ENCODE measurements at places on chromosomes 7 and 10. TPM values are rescaled to one million over a fixed set of nuclear protein-coding genes. Genes with fewer than 3 reads are reported as not detected.

- no peak overlapping the region for H3K4me3 ChIP-seq
- H3K36me3 ChIP-seq = no peaks in the 10 kb centered on the region
- no peak overlapping the region for H3K27ac ChIP-seq
- H3K27me3 ChIP-seq = no peaks in the 10 kb centered on the region
- no peaks in the 10 kb centered on the region for H3K4me1 ChIP-seq
- no peak for DNase-seq
Measured at GRCh38 chr7:120123528-120123927, 149.4 kb upstream of the KCND2 start.

DNA sequence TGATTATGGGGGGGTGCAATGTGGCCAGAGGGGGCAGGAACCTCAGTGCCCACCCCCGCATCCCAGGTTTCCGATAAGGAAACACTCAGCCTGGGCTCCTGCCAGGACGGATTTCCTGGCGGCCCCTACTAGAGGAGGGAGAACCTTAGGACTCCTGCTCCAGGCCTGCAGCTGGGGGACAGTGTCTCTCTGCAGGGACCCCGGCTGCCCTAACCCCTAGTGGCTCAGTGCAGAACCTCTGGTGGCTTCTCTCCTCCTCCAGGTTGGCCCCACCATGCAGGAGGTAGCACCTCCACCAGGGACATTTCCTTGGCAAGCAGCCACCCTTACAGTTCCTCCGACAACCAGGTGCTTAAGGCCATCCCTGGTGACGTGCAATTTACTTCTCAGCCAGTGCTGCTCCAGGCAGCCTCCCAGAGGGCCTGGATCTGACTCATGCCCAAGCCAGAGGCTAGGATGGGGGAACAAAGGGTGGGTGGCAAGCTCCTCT lies 31.9 kb downstream of the SH2B2 start:
- H3K27ac ChIP-seq = no peak overlapping the region
- no peak overlapping the region for H3K4me3 ChIP-seq
- DNase-seq = no peak

ECHDC3 gene
- total RNA-seq = 1.2 TPM

OR13A1 gene
- total RNA-seq = 0.26 TPM

DNA sequence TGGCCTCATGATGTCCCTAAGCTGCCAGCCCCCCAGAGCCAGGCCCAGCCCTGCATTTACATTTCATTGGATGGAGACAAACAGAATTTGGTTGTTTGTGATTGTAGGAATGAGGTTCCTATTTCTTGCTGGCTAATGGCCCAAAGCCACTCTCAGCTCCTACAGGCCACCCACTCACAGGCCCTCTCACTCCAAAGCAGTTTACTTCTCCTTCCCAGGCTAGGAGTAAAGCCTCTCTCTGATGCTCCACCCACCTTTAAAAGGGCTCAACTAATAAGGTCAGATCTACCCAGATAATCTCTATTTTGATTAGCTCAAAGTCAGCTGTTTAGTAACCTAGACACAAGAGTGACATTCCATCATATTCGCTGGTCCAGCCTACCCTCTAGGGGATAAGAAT lies 11.2 kb upstream of the CUZD1 start:
- H3K27me3 ChIP-seq = no peaks in the 10 kb centered on the region
- no peaks in the 10 kb centered on the region for H3K4me1 ChIP-seq
- no peaks in the 10 kb centered on the region for H3K36me3 ChIP-seq

DNA sequence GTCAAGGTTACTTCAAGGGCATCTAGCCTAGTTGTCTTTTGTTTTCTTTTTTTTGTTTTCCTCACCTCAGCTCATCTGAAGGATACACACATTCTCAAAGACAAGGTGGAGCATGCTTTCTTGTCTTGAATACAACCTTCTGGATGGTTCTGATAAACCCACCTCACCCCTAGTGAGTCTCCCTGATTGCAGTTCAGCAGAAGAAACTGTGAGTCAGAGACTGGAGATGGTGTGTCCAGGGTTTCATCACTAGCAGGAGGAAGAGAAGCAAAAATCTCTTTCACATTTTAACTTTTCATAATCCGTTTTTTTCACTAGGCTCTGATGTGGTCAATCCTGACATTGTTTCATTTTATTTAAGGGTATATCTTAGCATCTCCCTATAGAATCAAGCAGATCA lies 143.0 kb upstream of the NRBF2 start:
- H3K27ac ChIP-seq = no peak overlapping the region
- no peak for DNase-seq
- no peaks in the 10 kb centered on the region for H3K27me3 ChIP-seq
- H3K4me3 ChIP-seq = no peak overlapping the region
- H3K36me3 ChIP-seq = no peaks in the 10 kb centered on the region

- no peak for DNase-seq
- H3K4me1 ChIP-seq = no peaks in the 10 kb centered on the region
- H3K27me3 ChIP-seq = no peaks in the 10 kb centered on the region
- no peaks in the 10 kb centered on the region for H3K36me3 ChIP-seq
Measured at GRCh38 chr7:157439149-157439548, 102.3 kb downstream of the DNAJB6 start.

ASB10 gene
- total RNA-seq = not detected

ANLN gene
- total RNA-seq = 1.1 TPM

- no peak overlapping the region for H3K27ac ChIP-seq
- no peak for DNase-seq
- H3K4me3 ChIP-seq = no peak overlapping the region
- no peaks in the 10 kb centered on the region for H3K27me3 ChIP-seq
- H3K4me1 ChIP-seq = no peaks in the 10 kb centered on the region
Measured at GRCh38 chr10:67492317-67493019, 203.5 kb downstream of the CTNNA3 start.

GRCh38 chr7:33711231-33712019 lies 193.9 kb upstream of the BMPER start:
- H3K4me1 ChIP-seq = no peaks in the 10 kb centered on the region
- H3K36me3 ChIP-seq = no peaks in the 10 kb centered on the region
- H3K4me3 ChIP-seq = no peak overlapping the region
- H3K27ac ChIP-seq = no peak overlapping the region
- no peaks in the 10 kb centered on the region for H3K27me3 ChIP-seq

DNA sequence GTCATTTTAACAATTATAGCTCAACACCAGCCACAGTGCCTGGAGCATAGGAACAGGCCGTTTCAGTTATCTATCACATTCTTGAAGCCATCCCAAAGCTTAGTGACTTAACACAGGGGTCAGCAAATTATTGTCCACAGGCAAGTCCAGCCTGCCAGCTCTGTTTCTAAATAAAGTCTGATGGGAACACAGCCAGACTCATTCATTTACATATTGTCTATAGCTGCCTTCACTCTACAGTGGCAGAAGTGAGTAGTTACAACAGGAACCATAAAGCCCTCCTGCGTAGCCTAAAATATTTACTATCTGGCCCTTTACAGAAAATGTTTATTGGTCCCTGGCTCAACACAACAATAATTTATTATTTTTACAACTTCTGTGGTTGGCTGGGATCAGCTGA lies 407.5 kb upstream of the AUTS2 start:
- no peak overlapping the region for H3K27ac ChIP-seq
- H3K4me3 ChIP-seq = no peak overlapping the region
- no peak for DNase-seq
- H3K4me1 ChIP-seq = no peaks in the 10 kb centered on the region

DNA sequence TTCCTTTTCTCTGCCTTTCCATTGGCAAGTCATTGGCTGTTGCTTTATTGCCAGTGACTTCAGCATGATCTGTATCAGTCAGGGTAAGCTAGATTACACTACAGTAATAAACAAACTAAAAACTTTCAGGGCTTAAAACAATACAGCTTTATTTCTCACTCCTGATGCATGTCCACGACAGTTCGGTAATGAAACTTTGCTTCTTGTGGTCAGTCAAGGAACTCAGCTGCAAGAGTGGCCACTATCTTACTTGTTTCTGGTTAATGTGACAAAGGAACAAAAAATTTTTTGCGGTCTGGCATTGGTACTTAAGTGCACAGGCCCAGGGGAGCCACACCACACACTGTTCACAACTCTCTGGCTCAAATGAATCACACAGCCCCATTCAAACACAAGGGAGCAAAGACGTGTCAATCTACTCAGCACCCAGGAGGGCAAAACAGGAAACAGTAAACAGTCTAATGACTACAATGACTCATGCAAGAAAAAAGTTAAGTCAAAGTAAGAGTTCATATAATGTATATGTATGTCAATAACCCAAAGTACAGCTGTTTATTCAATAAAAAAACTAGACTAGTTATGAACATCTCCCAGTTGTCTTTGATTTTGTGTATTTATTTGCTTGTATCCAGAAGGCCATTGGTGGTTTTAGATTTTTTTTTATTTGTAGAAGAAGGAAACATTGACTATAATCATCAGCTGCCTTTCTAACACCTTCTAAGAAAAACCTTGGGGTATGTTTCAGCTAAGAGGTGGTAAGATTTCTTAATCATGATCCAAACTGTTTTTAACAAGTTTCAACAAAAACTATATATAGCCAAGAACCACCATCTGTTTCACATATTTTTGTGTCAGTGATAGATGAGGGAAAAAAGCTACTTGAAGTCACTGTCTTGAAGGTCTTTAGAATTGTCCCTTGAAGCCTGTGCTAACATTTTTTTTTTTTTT lies 134.4 kb upstream of the FAM3C start:
- DNase-seq = peak; percentile 42
- H3K36me3 ChIP-seq = no peaks in the 10 kb centered on the region
- H3K4me3 ChIP-seq = no peak overlapping the region
- H3K27me3 ChIP-seq = peaks cover 3% of the 10 kb centered on the region
- peak overlapping the region; percentile 65 for H3K27ac ChIP-seq
- no peaks in the 10 kb centered on the region for H3K4me1 ChIP-seq

CALML3 gene
- not detected for total RNA-seq

- H3K4me1 ChIP-seq = no peaks in the 10 kb centered on the region
- no peak overlapping the region for H3K27ac ChIP-seq
- H3K36me3 ChIP-seq = no peaks in the 10 kb centered on the region
- no peak overlapping the region for H3K4me3 ChIP-seq
- no peaks in the 10 kb centered on the region for H3K27me3 ChIP-seq
- no peak for DNase-seq
Measured at GRCh38 chr10:84783386-84783785, 455.0 kb downstream of the CCSER2 start.

GIMAP1 gene
- 76.8 TPM for total RNA-seq

GRCh38 chr10:72238392-72239175 lies 22.5 kb upstream of the ASCC1 start:
- H3K4me3 ChIP-seq = no peak overlapping the region
- H3K4me1 ChIP-seq = peaks cover 22% of the 10 kb centered on the region
- peaks cover 30% of the 10 kb centered on the region for H3K36me3 ChIP-seq
- H3K27me3 ChIP-seq = no peaks in the 10 kb centered on the region

PHKG1 gene
- total RNA-seq = 2.6 TPM

TFEC gene
- total RNA-seq = 0.25 TPM

DNA sequence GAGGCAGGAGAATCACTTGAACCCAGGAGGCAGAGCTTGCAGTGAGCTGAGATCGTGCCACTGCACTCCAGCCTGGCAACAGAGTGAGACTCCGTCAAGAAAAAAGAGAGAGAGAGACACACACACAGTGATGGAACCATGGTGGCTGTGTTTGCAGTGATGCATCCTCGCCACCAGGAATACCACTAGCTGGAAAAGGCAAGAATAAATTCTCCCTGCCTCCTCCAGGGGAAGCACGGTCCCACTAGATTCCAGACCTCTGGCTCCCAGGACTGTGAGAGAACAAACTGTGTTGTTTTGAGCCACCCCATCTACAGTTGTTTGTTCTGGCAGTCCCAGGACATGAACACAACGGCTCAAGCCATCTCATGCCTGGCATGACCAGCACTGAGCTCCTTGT lies 320.3 kb upstream of the FOXK1 start:
- H3K4me1 ChIP-seq = no peaks in the 10 kb centered on the region
- no peak overlapping the region for H3K4me3 ChIP-seq
- H3K27ac ChIP-seq = no peak overlapping the region
- no peaks in the 10 kb centered on the region for H3K36me3 ChIP-seq
- DNase-seq = no peak

- H3K36me3 ChIP-seq = no peaks in the 10 kb centered on the region
- no peaks in the 10 kb centered on the region for H3K27me3 ChIP-seq
- peaks cover 39% of the 10 kb centered on the region for H3K4me1 ChIP-seq
- DNase-seq = no peak
Measured at GRCh38 chr7:1945558-1945957, 275.5 kb downstream of the ELFN1 start.

GRCh38 chr7:77679608-77680007 lies 16.7 kb upstream of the RSBN1L start:
- DNase-seq = no peak
- no peaks in the 10 kb centered on the region for H3K4me1 ChIP-seq
- H3K36me3 ChIP-seq = peaks cover 7% of the 10 kb centered on the region

DNA sequence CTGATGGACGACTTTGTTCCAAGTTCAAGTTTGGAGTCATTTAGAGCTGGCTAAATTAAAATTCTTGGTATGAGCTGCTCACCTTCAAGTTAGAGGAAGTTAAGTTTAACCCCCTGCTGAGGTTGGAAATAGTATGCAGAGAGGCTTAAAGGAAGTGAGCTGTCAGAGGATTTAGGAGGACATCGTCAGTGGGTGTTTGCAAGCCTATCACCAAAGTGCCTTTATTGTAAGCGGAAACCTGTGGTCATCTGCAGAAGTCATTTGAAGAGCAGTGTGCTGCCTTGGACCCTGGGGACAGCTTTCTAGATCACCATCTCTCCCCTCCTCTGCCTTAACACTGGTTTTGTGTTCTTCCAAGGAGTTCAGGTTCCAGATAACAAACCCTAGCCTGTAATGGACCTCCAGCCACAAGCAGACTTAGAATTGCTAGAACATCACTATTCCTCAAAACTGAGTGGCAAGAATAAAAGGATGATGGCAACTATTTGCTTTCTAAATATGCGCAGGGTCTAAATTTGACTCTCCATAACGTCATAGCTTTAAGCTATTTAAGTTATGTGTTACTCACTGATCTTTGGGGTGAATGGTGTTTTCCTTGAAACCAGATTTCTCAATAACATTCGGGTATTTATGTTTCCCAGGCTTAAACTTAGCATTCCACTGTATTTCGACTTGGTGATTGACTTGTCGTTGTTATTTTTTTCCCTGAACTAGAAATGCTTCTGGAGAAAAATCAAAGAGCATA lies 93.4 kb downstream of the SLC39A12 start:
- no peaks in the 10 kb centered on the region for H3K36me3 ChIP-seq
- no peaks in the 10 kb centered on the region for H3K27me3 ChIP-seq
- no peaks in the 10 kb centered on the region for H3K4me1 ChIP-seq

DNA sequence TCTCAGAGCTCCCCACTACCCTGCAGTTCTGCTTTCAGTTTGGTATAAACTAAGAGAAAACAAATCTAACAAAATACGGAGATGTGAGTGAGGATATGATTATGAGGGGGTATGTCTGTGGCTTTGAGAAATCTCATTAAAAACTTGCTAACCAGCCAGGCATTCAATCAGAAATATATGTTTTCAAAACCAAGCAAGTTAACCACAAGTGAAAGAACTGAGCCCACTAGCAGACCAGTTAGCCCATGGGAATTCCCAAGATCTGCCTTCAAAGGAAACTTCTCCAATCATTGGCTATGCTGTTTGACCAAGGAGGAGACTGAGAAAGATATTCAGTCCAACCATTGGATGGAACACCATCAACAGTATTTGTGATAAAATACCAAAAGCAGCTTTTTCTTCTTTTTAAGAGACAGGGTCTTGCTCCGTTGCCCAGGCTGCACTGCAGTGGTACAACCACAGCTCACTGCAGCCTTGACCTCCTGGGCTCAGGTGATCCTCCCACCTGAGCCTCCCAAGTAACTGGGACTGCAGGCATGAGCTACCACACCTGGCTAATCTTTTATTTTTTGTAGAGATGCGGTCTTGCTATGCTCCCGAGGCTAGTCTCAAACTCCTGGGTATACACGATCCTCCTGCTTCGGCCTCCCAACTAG lies 41.2 kb downstream of the FGFR2 start:
- DNase-seq = no peak
- H3K27ac ChIP-seq = no peak overlapping the region
- H3K27me3 ChIP-seq = no peaks in the 10 kb centered on the region
- H3K4me1 ChIP-seq = no peaks in the 10 kb centered on the region
- H3K4me3 ChIP-seq = no peak overlapping the region
- no peaks in the 10 kb centered on the region for H3K36me3 ChIP-seq

AGBL3 gene
- 4.1 TPM for total RNA-seq

Data from T-cell (primary cell).